Regular cardiac myocyte (primary cell): ENCODE measurements at places on chromosomes 7 and 10. TPM values are rescaled to one million over a fixed set of nuclear protein-coding genes. Genes with fewer than 3 reads are reported as not detected.

Gene TMEM225B
- under 0.01 and 0.85 TPM in 2 replicates for total RNA-seq

Gene SUN3
- not detected in 2 replicates for total RNA-seq

Gene IGFBP3
- 63.3 and 524 TPM in 2 replicates for total RNA-seq

Gene ASB15
- under 0.01 TPM in 1 of 2 replicates, not detected in the other for total RNA-seq

Gene NIPSNAP2
- total RNA-seq, result 26.8 and 31.0 TPM in 2 replicates
